Activated effector memory CD4-positive, alpha-beta T cell treated with Interleukin-2 at 50 U/mL for 16 hours (primary cell): ENCODE measurements at places on chromosomes 2 and 18.

DNA sequence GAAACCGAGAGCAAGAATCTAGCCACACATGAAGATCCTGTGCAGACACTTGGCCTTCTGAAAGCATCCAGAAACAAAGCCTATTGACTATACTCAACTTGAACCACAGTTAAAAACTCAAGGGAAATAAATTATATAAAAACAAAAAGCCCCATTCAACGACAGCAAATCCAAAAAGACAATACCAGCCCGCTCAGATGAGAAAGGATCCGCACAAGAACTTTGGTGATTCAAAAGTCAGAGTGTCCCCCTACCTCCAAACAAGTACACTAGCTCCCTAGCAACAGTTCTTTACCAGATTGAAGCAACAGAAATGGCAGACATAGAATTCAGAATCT is 163.2 kb downstream of the WDPCP start:
- no peak for DNase-seq

GRCh38 chr2:47088371-47089082 is 66.6 kb downstream of the STPG4 start:
- DNase-seq, result no peak

GRCh38 chr18:28124131-28125029 is 52.5 kb downstream of the CDH2 start:
- DNase-seq, result no peak

DNA sequence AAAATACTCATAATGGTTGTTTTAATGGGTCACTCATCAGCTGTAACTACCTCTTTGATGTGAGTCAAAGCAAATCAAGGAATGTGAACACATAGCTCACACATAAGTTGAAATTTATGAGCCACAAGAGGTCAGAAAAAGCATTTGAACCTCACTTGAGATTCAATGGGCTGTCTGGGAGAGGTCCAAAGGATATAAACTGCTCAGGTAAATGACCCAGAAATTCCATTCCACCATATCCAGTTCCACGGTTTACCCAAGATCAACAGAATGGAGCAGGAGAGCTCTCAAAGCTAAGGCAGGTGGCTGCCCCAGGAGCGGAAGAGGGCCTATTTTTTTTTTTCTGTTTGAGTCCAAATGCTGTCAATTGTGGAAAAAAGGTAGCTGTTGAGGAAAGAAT is 464.1 kb downstream of the TNS1 start:
- DNase-seq, result no peak

GRCh38 chr18:1993866-1994265 is 577.4 kb downstream of the METTL4 start:
- no peak for DNase-seq

DNA sequence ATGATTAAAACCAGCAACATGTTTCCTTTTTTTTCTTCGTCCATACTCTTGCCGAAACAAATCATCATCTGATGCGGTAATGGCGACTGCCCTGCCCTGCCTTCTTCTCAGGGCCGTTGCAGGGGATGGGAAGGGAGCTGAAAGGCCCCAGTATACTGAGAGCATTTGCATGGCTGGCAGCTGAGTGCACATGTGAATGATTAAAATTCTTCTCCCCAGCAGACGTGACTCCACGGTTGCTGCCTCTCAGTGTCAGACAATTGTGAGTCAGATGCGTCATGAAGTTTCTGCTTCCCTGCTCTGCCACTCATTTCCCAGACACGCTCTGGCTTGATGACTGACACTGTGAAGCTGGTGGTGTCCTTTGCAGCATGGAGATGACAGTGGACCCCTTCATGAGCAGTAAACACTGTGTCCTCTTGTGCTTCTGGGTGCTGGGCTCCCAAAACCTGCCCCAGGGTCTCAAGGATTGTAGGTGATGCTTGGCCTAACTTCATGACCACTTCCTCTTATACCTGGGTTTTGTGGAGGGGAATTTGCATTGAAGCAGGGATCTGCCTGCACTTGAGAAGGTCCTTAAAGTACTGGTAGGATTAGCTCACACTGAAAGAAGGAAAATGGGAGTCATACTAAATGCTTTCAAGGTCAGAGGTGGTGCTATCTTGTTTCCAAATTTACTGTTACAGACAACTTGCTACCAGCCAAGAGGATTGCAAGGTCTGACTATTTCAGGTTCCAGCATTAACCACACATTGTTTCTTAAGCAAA is 222.5 kb upstream of the COPS8 start:
- no peak for DNase-seq
